ENCODE measurements at places on chromosomes 6 and 20.

GRCh38 chr6:51349857-51350256, 531.2 kb downstream of the TFAP2B start:
- DNase-seq = no peak

GRCh38 chr6:119499797-119500196, 150.2 kb upstream of the MAN1A1 start:
- no peak for DNase-seq

- no peak for DNase-seq
These were observed 353.4 kb downstream of the EPM2A start for GRCh38 chr6:145381941-145382340.

DNA sequence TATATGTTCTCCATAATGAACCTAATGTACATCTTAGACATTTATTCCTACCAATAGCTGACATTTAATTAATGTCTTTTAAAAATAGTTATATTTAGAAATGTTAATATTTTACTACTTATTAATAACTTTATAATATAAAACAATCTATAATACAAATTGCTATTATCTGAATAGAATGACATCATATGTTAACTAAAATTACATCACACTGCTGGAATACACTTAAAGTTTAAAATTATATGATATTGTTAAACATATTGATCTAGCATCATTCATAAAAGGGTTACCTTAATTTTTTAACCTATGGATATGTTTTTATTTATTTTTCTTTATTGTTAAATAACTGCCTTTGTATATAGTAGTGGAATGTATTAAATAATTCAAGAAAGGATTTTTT, 660.2 kb upstream of the ADGRB3 start:
- DNase-seq = no peak

- DNase-seq = no peak
These were observed 655.0 kb upstream of the HS3ST5 start for GRCh38 chr6:114997813-114998292.

- DNase-seq = no peak
These were observed 33.9 kb upstream of the FAM83D start for GRCh38 chr20:38892091-38892981.

- DNase-seq = no peak
These were observed 41.0 kb downstream of the PLEKHG1 start for GRCh38 chr6:150640556-150641209.

- DNase-seq = no peak
These were observed 668.4 kb downstream of the C6orf118 start for GRCh38 chr6:164640956-164641355.

- no peak for DNase-seq
These were observed 81.0 kb downstream of the NDUFAF5 start for GRCh38 chr20:13865791-13866351.

DNA sequence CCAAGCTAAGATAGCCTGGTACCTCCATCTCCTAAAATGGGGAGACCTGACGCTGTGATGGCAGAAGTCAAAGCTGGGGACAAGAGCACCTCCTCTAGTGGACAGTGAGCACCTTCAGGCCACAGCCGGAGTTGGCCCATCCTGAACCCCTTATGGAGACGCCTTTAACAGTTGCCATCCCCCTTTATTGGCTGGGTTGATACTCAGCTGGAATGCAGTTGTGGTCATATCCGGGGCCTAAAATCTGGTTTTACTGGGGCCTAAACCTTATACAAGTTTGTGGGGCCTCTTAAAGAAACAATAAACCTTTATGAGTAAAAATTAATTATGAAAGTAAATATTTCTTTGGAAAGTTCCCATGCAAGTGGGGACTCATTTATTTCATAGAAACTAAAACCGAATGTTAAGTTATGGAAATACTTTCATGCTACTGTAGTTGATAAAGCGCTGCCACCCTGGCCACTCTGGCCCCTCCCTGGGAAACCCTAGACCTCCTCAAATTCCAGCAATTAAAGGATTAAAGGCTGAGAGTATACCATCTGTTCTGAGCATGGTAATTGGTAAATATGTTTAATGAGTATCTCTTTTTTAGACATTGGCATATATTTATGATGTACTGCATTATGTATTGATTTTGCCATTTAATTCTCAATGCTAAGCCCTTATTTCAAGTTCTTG, 95.1 kb upstream of the SASH1 start:
- DNase-seq = no peak

DNA sequence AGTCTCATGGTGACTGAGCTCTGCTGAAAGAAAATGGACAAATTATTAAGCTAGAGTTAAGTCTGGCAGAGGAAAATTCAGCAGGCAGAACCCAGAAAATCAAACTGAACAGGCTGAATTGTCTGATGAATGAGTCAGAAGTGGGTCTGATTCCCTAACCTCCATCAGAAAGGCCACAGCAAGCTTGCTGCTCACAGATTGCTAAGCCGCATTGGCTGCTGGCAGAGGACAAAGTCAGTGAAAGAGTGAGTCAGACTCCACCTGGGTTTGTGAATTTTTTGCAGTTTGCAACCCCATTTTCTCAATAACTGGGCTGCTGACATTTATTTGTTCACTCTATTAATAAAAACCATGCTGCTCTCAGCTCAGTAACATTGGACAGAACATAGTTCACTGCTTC, 191.3 kb downstream of the EPM2A start:
- peak; percentile 22 for DNase-seq

GRCh38 chr6:116395647-116396046, 24.9 kb downstream of the DSE start:
- no peak for DNase-seq

GRCh38 chr20:45813006-45813340, 529 bp downstream of the UBE2C start:
- DNase-seq = no peak

DNA sequence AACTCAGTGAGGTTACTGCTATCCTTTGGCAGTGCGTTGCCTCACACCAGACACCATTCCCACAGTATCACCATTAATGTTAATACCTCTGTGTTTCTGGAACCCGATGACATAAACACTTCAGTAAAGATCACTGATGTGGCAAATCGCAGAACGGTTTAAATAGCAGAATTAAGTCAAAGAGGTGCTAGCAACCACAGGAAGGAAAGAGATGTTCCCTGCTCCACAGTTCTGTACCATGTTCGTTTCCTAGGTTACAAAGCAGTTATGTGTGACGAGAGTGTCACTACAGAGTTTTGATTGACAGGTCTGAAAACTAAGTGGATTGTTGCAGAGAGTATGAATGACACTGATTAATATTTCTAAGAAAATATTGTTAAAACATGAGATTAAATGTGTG, 272.3 kb downstream of the KHDRBS2 start:
- no peak for DNase-seq

DNA sequence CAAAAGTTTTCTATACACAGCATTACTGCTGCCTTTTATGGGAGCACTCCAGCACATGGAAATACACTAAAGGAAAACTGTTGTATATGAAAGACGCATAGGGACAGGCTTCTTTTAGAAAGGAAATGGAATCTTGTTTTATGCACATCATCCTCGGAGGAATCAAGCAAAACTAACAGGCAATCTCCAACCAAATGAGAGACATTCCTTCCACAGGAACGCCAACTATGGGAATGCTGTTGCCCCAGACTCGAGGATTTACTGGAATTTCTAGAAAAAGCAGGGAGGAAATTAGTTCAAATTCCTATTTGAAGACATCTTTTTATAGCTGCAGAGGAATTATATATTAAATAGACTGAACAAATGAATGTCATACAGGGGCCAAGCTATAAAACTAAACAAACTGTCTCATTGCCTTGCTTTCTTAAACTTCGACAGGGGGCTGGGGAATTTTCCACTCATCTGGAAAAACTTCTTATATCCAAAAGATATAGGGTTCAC, 52.2 kb downstream of the LYRM4 start:
- DNase-seq = no peak

DNA sequence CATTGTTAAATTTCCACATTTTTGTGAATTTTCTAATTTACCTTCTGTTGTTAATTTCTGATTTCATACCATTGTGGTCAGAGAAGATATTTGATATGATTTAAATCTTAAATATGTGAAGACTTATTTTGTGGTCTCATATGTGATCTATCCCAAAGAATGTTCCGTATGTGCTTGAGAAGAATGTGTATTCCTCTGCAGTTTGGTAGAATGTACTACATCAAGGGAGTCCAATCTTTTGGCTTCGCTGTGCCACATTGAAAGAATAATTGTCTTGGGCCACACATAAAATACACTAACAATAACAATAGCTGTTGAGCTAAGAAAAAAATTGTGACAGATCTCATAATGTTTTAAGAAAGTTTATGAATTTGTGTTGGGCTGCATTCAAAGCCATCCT, 176.2 kb upstream of the PRND start:
- DNase-seq = no peak

GRCh38 chr20:15930311-15931305, 642.6 kb downstream of the KIF16B start:
- no peak for DNase-seq

- DNase-seq = no peak
These were observed at the start of gene CASS4 for GRCh38 chr20:56411759-56412472. CASS4 (plus strand) TSS chr20:56412260; CDS start chr20:56412459, 199 bp downstream.

- DNase-seq = no peak
These were observed 19.9 kb downstream of the CAP2 start for GRCh38 chr6:17413313-17413750.

DNA sequence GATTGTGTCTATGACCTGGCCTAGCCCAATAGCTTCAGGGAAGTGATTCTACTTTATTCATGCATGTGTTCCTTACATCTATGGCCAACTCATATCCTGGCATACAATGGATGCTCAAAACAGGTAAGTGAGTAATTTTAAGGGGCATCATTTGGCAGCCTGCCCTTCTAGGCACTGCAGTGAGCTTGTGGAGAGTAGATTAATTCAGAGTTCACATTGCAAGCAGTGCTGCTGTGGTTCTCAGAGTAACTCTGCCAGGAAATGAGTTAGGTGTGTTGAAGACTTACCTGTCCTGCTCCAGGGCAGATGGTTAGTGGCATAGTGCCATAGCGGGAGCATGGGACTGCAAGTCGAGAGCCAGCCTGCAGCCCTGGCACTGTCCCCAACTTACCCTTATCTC, 158.0 kb downstream of the SCP2D1 start:
- no peak for DNase-seq

DNA sequence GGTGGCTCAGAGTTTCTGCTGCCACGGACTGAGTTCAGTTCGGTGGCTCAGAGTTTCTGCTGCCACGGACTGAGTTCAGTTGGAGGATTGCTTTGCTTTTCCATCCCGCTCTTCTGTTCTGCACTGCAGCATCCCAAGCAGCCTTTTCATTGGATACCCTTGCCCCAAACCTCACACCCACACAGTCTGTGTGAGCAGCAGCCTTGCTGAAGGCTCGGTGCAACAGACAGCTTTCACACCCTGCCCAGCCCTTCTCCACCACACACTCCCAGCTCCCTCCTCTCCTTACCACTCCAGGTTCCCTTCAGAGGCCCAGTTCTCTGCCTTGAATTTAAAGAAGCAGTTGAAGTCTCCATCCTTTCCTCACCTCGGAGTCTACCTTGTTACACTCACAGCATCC, 52.5 kb upstream of the CHD6 start:
- no peak for DNase-seq

DNA sequence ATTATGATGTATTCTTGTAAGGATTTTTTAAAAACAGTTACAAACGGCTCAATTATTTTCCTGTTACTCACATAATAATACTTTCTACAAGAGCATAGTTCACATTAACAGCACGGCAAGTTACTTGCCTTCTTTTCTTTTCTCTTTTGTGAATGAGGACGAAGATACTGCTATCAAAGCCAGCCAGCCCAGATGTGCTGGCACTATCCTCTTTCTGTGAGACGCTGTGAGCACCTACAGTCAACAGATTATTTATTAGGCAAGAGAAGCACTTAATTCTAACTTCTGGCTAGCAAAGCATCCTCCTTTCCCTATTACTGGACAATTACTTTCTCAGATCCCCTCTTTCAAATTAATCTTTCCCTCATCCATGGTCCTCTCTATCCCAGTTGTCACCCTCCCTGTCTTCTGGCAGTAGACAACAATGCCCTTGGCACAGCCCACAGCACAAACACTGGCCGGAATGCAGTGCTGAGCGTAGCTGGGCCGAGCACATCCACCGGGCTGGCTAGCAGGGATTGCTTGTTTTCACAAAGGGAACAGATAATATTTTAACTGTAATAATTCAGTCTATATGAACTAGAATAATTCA, 262.1 kb downstream of the FOXC1 start:
- DNase-seq = no peak

DNA sequence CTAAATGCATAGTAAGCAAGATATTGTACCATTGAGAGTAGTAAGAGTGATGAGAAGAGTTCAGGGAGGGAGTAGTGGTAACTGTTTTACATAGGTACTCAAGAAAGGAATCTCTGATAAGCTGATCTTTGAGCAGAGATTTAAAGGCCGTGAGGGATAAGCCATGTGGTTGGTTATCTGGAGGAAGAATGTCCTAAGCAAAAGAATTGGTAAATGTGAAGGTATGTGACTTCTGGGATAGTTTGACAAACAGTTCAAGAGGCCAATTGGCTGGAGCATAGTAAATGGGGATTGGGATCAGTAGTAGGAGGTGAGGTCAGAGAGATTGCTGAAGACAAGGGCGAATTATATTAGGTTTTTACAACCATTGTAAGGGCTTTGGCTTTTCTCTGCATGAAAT, 40.1 kb downstream of the PLCB1 start:
- no peak for DNase-seq

DNA sequence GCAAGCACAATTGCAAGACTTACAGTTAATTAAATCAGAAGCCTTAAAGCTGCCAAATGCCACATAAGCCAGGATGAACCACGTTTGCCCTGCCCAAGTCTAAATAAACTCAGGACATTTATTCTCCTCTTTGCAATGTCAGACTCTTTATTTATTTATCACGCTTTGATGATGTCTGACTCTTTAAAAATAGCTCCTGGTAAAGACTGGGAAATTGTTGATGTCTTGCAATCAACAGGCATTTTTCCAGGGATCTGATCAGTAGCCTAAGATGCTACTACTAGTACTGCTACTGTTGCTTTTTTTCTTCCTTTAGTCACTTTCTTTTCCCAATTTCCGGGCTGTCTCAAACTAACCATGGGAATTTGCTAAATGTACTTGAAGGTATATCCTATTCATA, 365.8 kb upstream of the MARCKS start:
- no peak for DNase-seq

DNA sequence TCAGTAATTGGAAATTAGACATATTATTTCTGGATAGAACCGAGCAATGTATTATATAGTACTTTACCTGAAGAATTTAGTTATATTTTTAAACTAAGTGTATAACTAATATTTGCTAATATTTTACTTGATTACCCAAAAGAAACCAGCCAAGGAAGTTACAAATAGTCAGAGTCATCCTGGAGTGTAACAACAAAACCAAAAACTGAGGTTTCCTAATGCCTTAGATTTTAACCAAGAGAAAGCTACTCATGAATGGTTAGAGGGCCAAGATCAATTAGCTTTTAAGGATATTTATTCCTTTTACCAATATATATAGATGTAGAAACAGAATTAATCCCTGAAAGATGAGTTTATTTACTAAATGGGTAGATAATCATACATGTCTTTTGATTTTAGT, 26.0 kb downstream of the TAB2 start:
- no peak for DNase-seq

DNA sequence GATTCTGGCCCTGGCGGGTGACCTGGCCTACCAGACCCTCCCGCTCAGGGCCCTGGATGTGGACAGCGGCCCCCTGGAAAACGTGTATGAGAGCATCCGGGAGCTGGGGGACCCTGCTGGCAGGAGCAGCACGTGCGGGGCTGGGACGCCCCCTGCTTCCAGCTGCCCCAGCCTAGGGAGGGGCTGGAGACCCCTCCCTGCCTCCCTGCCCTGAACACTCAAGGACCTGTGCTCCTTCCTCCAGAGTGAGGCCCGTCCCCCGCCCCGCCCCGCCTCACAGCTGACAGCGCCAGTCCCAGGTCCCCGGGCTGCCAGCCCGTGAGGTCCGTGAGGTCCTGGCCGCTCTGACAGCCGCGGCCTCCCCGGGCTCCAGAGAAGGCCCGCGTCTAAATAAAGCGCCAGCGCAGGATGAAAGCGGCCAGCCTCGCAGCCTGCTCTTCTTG, 868 bp upstream of the SLC2A4RG start:
- DNase-seq = no peak
